Activated CD4-positive, alpha-beta memory T cell treated with anti-CD3 and anti-CD28 coated beads, Interleukin-2, amount 10 ng/mL, durations not matched to agents 7 days and 5 days (primary cell): ENCODE measurements at places on chromosomes 4 and X. TPM values are rescaled to one million over a fixed set of nuclear protein-coding genes. Genes with fewer than 3 reads are reported as not detected.

- H3K36me3 ChIP-seq: no peaks in the 10 kb centered on the region
- H3K27me3 ChIP-seq: peaks cover 30% of the 10 kb centered on the region
- peak overlapping the region; percentile 82 for H3K27ac ChIP-seq
- H3K4me3 ChIP-seq: peak overlapping the region; percentile 76
- peaks cover 13% of the 10 kb centered on the region for H3K4me1 ChIP-seq
- DNase-seq: peak; percentile 78
Measured at GRCh38 chr4:1009542-1010394, 1.7 kb upstream of the FGFRL1 start.

DNA sequence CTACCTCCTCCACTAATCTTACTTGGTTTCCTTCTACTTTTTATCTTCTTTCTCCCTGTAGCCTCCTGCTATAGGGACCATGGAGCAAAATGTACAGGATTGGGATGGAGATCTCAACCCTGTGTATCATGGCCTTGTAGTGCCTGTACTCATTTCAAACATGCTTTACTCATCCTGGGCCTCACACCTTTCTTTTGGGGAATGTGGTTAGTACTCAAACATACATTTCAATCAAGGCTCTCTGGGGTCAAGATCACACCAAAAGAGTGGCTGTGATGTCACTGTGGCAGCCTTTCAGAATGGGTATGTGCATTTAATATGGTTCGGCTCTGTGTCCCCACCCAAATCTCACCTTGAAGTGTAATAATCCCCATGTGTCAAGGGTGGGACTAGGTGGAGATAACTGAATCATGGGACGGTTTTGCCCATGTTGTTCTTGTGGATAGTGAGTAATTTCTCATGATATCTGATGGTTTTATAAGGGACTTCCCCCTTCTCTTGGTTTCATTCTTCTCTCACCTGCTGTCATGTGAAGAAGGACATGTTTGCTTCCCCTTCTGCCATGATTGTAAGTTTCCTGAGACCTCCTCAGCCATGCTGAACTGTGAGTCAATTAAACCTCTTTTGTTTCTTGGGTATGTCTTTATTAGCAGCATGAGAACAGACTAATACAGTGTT is 205.1 kb downstream of the RASL11B start:
- no peak overlapping the region for H3K4me3 ChIP-seq
- H3K27ac ChIP-seq: no peak overlapping the region
- DNase-seq: no peak
- H3K27me3 ChIP-seq: no peaks in the 10 kb centered on the region
- H3K4me1 ChIP-seq: no peaks in the 10 kb centered on the region

Gene IRS4
- total RNA-seq: not detected

DNA sequence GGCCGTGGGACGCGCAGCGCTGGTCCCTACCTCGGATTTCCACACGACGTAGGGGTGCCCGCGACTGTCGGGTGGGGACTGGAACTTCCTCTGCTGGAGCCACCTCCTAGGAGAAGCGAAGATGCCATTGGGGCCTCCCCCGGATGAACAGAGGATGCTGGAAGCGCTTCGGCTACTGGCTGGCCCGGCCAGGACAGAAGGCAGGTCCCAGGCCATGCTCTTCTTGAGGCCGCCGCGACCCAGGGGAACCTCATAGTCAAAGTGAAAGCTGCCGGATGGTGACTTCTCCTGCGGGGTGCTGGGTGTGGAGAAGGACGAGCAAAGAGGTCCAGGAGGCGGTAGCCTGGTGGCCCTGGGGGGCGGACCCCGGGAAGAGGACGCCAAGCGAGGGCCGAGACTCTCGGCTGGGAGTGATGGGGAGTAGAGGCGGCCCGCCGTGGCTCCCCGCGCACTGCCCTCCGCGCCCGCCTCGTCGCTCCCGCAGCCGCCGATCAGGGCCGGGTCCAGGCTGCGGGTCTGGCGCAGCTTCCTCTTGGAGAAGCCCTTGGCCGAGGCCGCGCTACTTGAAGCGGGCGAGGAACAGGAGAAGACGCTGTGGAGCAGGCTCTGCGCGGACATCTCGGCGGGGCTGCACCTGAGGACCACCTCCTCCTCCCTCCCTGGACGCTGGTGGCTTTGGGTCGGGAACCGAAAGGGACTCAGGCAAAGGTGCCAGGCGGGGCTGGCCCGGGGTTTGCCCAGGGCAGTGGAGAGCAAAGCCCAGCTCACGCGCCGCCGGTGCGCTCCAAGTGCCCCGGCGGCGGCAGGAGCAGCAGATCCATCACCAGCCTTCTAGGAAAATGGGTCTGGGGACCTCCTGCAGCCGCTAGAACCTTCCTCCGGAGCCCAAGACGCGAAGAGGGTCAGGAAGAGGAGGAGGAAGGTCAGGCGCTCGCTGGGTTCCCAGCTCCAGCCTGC is 1.2 kb downstream of the ARHGAP6 start:
- peaks cover 52% of the 10 kb centered on the region for H3K27me3 ChIP-seq
- no peaks in the 10 kb centered on the region for H3K36me3 ChIP-seq
- peaks cover 3% of the 10 kb centered on the region for H3K4me1 ChIP-seq

DNA sequence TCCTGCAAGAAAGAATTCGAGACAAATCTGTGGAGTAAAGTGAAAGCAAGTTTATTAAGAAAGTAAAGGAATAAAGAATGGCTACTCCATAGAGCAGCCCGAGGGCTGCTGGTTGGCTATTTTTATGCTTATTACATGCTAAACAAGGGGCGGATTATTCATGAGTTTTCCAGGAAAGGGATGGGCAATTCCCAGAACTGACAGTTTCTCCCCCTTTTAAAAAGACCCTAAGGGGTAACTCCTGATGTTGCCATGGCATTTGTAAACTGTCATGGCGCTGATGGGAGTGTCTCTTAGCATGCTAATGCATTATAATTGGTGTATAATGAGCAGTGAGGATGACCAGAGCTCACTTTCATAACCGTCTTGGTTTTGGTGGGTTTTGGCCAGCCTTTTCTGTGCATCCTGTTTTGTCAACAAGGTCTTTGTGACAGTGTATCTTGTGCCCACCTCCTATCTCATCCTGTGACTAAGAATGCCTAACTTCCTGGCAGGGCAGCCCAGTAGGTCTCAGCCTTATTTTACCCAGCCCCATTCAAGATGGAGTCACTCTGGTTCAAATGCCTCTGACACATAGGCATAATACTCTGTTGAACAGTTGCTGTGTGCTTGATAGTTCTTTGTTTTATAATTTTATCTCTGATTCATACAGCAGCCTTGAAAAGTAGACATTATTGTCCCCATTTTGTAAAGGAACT is 25.8 kb downstream of the GAB1 start:
- peaks cover 34% of the 10 kb centered on the region for H3K4me1 ChIP-seq
- peak; percentile 21 for DNase-seq
- no peak overlapping the region for H3K27ac ChIP-seq
- no peak overlapping the region for H3K4me3 ChIP-seq
- no peaks in the 10 kb centered on the region for H3K36me3 ChIP-seq

GRCh38 chr4:180059216-180059881 is 2183.9 kb upstream of the TENM3 start:
- no peaks in the 10 kb centered on the region for H3K36me3 ChIP-seq
- peaks cover 10% of the 10 kb centered on the region for H3K4me1 ChIP-seq
- peak overlapping the region; percentile 13 for H3K4me3 ChIP-seq
- H3K27me3 ChIP-seq: peaks cover 32% of the 10 kb centered on the region
- no peak for DNase-seq

- H3K36me3 ChIP-seq: peaks cover 19% of the 10 kb centered on the region
- H3K4me3 ChIP-seq: peak overlapping the region; percentile 73
- peaks cover 30% of the 10 kb centered on the region for H3K4me1 ChIP-seq
- no peaks in the 10 kb centered on the region for H3K27me3 ChIP-seq
- DNase-seq: no peak
Measured at GRCh38 chrX:104168127-104168526, 1.9 kb downstream of the FAM199X start.

DNA sequence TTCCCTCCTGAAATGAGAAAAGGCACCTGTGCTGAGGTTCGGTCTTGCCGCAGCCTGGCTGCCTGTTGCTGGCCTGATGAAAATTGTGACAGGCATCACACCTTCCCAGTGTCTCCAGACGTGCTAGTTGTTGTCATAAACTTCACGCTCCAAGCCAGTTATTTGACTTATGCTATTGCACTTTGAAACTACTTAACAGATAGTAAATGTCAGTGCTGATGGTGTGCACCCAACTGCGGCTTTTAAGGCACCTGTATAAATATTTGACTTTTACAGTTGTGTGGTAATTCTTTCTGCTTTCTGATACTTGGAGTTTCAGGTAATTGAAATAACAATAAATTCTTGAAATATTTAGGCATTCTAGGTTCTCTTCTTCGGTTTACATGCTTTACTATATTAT is 1.8 kb downstream of the WWC2 start:
- H3K36me3 ChIP-seq: no peaks in the 10 kb centered on the region
- no peak overlapping the region for H3K27ac ChIP-seq
- peaks cover 4% of the 10 kb centered on the region for H3K4me1 ChIP-seq
- H3K27me3 ChIP-seq: peaks cover 46% of the 10 kb centered on the region

Gene MTCP1
- 20.2 TPM for total RNA-seq

- H3K27ac ChIP-seq: no peak overlapping the region
- peaks cover 28% of the 10 kb centered on the region for H3K36me3 ChIP-seq
- no peaks in the 10 kb centered on the region for H3K27me3 ChIP-seq
- no peak overlapping the region for H3K4me3 ChIP-seq
- H3K4me1 ChIP-seq: peaks cover 3% of the 10 kb centered on the region
Measured at GRCh38 chrX:150854856-150855255, 43.6 kb downstream of the CD99L2 start.

Gene RBMXL3
- not detected for total RNA-seq

DNA sequence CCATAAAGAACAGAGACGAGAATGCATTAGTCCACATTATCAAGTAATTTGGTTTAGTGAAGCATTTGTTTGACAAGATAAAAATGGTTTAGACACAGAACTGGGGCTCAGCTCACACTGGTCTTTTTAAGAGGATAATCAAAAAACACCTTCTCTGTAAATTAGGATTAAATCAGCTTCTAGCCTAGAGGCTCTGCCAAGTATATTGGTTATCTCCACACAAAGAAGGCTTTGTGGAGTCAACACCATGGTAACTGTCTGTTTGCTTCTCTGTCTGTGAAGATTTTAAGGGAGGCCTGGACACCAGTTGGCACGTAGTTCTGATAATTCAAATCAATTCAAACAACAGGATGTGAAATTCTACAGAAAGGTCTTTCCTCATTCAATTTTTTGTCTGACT is 687.0 kb downstream of the DMD start:
- no peak overlapping the region for H3K4me3 ChIP-seq
- no peak for DNase-seq
- H3K27me3 ChIP-seq: no peaks in the 10 kb centered on the region
- H3K36me3 ChIP-seq: no peaks in the 10 kb centered on the region

Gene PAGE4
- not detected for total RNA-seq

- no peaks in the 10 kb centered on the region for H3K36me3 ChIP-seq
- H3K27ac ChIP-seq: no peak overlapping the region
- no peaks in the 10 kb centered on the region for H3K4me1 ChIP-seq
Measured at GRCh38 chr4:92328095-92328494, 24.3 kb downstream of the GRID2 start.

Gene IL1RAPL2
- total RNA-seq: not detected

GRCh38 chr4:2103127-2103842 is 44.2 kb downstream of the NAT8L start:
- peaks cover 16% of the 10 kb centered on the region for H3K27me3 ChIP-seq
- peaks cover 12% of the 10 kb centered on the region for H3K36me3 ChIP-seq
- H3K27ac ChIP-seq: no peak overlapping the region
- DNase-seq: no peak
- H3K4me1 ChIP-seq: no peaks in the 10 kb centered on the region

- H3K36me3 ChIP-seq: no peaks in the 10 kb centered on the region
- H3K27me3 ChIP-seq: no peaks in the 10 kb centered on the region
- H3K4me1 ChIP-seq: peaks cover 2% of the 10 kb centered on the region
- no peak for DNase-seq
Measured at GRCh38 chr4:122481766-122482405, 25.4 kb upstream of the IL2 start.

- H3K27me3 ChIP-seq: peaks cover 1% of the 10 kb centered on the region
- H3K27ac ChIP-seq: no peak overlapping the region
- no peak for DNase-seq
Measured at GRCh38 chrX:101359966-101360365, 11.4 kb upstream of the TIMM8A start.

DNA sequence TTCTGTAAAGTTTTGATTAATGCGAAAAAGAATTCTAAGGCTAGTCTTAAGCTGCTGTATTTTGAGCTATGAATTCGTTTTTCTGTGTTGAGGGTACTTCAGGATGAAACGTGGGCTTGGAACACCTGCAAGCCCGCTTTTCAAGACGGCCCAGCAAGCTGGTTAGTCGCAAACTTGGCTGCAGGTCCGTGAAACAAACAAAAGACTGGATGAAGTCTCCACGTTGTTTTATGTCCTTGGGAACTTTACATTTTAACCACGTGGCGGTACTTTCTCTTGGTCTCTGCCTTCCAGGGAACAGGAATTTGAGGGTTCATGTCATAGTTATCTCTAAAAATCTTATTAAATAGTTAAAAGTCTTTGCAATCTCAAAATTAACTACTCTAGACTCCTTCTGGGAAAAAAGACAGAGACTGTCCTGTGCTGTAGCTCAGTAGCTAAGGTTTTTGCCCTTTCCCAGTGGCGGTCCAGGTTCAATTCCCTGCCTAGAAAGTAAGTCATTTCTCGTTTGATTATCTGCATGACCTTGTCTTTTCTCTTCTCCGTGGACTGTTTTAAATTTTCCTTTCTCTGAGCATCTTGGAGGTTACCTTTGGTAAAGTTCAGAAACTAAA is 21.0 kb downstream of the TENM3 start:
- no peak overlapping the region for H3K4me3 ChIP-seq
- H3K4me1 ChIP-seq: no peaks in the 10 kb centered on the region
- DNase-seq: no peak
- H3K27me3 ChIP-seq: no peaks in the 10 kb centered on the region
- H3K27ac ChIP-seq: no peak overlapping the region
- no peaks in the 10 kb centered on the region for H3K36me3 ChIP-seq

DNA sequence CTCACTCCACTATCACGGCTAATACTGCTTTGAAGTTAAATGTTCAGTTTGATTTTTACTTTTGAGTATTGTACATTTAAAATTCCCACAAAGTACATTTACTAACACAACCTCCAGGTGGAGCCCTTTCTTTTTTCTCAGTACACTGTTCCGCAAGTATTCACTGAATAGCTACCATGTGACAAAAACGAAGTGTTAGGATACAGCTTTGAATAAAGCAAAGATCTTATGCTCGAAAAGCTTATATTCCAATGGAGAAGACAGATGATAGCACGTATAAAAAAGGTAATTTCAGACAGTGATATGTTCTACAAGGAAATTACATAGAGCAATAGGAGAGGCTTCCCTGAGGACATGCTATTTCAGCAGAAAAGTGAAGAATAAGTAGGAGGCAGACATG is 60.7 kb upstream of the ABCG2 start:
- H3K36me3 ChIP-seq: peaks cover 4% of the 10 kb centered on the region
- peaks cover 5% of the 10 kb centered on the region for H3K4me1 ChIP-seq
- H3K27me3 ChIP-seq: peaks cover 11% of the 10 kb centered on the region
- H3K4me3 ChIP-seq: no peak overlapping the region
